ENCODE measurements at places on chromosomes 7 and 10.

- no peak for DNase-seq
Measured at GRCh38 chr7:23791721-23792120, 81.7 kb downstream of the STK31 start.

GRCh38 chr10:122407375-122408125, 33.0 kb downstream of the PLEKHA1 start:
- DNase-seq = peak; percentile 45

GRCh38 chr7:33893377-33893776, 12.0 kb upstream of the BMPER start:
- DNase-seq = no peak

DNA sequence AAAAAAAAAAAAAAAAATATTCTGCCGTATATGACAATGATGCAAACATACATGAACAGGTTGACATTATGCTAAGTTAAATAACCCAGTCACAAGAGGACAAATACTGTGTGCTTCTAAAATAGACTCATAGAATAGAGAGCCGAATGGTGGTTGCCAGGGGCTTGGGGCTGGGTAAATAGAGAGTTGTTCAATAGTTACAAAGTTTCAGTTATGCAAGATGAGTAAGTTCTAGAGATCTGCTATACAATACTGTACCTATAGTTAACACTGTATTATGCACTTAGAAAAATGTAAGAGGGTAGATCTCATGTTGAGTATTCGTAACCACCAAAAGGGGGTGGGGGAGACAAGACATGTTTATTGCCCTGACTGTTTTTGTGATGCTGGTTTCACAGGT, 77.1 kb upstream of the GNAI1 start:
- no peak for DNase-seq

DNA sequence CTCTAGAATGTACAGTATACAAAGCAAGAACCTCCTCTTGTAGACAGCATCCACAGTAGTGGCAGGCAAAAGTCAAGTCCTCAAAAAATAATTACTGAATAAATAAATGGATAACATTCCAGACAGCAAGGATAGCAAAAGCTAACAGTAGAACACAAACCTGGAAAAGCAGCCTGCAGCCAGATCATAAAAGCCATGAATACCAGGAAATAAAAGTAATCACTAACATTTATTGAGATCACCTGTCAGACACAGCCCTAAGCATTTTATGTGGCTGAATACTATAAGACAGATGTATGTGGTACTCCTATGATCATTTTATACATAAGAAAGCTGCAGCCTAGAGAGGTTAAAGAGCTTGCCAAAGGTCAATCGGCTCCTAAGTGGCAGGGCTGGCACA, 34.0 kb downstream of the CUL2 start:
- DNase-seq = no peak

DNA sequence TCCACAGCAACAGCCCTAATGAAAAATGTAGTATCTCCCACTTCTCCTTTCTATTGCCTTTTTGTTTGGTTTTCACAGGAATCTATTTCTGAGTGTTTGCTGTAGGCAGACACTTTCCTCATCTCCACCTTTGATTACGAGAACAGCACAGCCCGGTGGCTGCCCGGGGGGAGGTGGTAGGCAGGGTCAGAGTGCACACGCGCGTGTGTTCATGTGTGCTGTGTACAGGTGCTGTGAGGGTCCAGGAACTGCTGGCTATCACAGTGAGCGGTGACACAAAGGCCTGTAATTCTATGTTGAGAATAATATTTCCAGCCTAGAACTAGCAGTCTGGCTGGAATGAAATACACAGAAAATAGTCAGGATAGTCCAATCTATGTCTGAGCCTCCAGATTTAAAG, 212.8 kb downstream of the ADARB2 start:
- DNase-seq = no peak

GRCh38 chr7:36840904-36841303, 116.6 kb upstream of the AOAH start:
- DNase-seq = no peak

DNA sequence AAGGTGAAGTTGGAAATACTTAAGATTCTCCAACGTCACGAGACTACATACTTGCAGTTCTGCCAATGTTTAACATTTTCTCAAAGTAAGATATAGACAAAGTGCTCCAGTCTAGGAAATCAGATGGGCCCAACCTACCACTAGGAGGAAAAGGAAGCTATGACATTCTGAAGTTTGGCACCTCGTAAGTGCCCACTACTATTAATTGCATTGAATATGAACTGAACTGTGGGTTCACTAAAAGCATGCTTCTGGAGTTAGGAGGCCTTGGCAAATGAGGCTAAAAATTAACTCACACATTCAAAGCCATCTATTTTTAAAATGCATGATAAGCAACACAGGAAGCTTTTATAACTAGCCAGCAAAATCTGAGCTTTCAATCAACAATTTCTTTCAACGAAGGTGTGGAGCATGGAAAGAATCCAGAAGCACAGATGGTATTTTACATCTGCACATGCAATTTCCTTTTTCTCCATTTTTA, 149.7 kb downstream of the LRRTM3 start:
- DNase-seq = no peak

DNA sequence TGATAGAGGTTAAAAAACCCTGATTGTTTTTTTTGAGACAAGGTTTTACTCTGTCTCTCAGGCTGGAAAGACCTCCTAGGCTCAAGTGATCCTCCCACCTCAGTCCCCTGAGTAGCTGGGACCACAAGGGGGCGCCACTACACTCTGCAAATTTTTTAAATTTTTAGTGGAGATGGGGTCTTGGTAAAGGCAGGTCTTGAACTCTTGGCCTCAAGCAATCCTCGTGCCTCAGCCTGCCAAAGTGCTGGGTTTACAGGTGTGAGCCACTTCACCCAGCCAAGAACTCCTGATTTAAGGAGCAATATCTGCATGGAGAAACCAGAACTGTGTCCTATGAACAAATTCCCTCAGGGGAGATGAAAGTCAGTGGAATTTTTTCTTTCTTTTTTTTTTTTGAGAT, 7.3 kb upstream of the KLHDC10 start:
- DNase-seq = peak; percentile 46

- DNase-seq = no peak
Measured at GRCh38 chr10:46250898-46251856, 35.6 kb upstream of the ANTXRL start.

GRCh38 chr7:151863386-151864079, 13.4 kb downstream of the PRKAG2 start:
- no peak for DNase-seq

GRCh38 chr7:140333223-140333622, 65.1 kb downstream of the SLC37A3 start:
- DNase-seq = no peak

- no peak for DNase-seq
Measured at GRCh38 chr7:131829947-131830558, 273.6 kb upstream of the PODXL start.

DNA sequence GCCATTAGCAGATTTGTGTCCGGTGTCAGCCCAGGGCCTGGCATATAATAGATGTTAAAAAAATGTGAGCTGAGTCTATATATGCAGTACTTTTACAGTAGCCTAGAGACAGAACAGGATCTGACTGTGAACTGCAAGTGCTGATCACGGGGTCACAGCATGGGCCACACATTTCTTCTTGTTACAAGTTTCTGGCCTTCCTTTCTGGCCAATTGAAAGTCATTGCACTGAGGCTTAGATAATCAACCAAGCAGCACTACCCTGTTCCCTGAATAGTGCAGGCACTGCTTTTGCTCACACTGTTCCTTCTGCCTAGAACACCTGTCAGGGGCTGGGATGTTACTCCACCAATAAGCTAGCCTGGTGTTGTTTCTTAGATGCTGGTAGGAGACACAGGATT, 5.4 kb upstream of the MARVELD1 start:
- no peak for DNase-seq

DNA sequence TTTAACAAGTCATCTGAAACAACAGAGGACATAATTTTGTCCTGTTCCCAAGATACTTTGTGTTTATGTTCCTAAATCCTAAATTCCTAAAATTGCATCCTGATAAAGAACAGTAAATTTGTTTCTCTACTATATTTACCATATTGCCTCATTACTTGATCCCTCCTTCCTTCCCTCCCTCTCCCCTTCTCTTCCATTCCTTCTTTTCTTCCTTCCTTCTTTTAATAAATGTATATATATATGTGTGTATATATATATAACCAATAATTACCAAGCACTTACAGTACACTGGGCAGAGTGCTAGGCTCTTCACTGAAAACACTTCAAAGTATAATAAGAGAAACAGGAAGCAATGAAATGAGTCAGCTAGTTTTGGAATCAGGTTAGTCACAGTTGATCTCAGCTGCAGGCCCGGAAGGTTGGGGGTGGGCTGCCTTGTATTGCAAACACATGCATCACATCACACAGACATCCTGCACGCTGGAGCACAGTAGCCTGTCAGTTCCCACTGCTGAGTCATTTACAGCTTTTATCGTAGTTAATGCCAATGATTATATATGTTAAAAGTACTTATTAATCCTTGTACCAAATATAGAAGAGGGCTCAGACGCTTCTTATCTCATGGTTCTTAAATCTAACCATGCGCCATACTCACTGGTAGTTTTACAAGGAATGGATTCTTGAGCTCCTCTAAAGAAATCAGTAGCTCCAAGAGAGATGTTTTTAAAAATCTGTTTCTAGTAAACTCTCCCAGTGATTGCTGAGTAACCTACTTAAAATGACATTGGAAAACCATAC, 551.7 kb downstream of the GRM8 start:
- DNase-seq = peak; percentile 26

DNA sequence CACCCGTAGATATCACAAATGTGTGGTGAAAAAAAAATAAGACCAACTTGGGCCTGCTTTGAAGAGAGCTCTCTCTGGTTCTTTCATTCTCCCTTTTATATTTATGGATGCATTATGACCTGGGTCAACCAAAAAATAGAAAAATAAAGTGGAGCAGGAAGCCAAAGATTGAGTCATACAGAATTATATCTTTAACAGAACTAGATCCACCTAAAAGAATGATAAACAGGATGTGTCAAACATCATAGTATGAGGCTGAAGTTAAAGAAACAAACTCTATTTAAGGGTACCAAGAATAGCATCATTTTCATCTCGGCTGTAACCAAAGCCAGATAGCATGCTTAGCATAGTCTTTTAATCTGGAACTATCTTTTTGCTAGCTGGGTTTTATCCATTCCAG, 28.8 kb upstream of the NMT2 start:
- no peak for DNase-seq

DNA sequence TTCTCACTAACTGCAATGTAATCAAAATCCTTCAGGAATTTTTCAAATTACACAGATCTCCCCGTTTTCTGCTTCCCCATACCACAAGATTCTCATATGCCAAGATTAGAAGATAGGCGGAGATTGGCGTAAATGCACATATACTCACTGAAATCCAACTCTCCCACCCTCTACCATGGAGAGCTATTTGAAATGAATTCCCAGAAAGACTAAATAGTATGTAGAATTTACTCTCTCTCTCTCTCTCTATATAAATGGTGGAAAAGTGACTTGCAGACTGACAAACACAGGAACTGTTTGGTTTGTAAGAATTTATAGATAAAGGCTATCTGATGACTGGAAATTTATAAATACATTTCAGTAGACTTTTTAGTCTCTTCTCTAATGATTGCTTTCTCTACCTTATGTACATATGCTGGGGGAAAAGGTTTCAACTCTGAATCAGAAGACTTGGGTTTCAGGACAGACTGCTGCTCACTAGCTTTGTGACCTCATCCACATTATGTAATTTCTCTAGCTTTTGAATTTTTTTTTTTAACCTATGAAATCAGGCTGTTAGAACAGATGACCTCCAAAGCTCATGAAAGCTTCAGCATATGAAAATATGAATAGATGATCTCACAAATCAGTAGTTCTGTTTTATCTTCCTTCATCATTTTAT, 67.8 kb upstream of the CSTF2T start:
- DNase-seq = no peak

- DNase-seq = no peak
Measured at GRCh38 chr10:113320211-113320610, 232.6 kb upstream of the HABP2 start.

GRCh38 chr7:1113548-1113885, 25.6 kb downstream of the GPER1 start:
- DNase-seq = no peak
